Aorta (tissue), 5 donors: ENCODE measurements at places on chromosomes 1 and 21. TPM values are rescaled to one million over a fixed set of nuclear protein-coding genes. Genes with fewer than 3 reads are reported as not detected.

DNA sequence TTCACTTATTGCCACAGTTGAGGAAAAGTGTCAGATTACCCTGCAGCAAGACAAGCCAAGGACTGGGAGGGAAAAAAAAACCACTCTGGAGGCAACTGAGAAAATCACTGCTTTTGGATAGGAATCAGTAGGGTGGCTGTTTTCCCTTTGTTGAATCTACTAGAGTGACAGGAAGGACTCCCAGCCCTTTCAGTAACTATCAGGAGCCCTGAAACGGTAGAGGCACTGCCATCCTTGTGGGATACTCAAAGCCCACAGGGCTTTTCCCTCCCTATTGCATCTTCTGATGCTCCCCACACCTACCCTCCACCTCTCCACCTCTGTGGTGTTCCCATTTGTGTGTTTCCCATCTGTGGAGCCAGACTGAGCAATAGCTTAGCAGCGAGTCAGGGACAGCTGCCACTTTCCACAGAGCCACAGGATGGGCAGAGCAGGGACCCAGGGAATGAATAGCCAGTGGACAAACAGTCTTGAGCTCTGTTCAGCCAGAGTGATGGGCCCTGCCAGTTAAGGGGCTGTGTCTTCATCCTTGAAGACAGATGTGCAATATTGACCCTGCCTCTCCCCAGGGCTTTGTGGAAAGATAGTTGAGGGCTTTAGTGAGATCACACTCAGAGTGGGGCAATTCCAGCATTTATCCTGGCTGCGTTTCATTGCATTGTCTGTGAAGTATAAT is 13.9 kb downstream of the UBIAD1 start:
- DNase-seq, result no peak

- no peak for DNase-seq
Observed at GRCh38 chr1:35885961-35886558, 3.1 kb downstream of the AGO1 start.

- no peak for DNase-seq
Observed at GRCh38 chr1:42845866-42846256, 552 bp upstream of the ZNF691 start.

DNA sequence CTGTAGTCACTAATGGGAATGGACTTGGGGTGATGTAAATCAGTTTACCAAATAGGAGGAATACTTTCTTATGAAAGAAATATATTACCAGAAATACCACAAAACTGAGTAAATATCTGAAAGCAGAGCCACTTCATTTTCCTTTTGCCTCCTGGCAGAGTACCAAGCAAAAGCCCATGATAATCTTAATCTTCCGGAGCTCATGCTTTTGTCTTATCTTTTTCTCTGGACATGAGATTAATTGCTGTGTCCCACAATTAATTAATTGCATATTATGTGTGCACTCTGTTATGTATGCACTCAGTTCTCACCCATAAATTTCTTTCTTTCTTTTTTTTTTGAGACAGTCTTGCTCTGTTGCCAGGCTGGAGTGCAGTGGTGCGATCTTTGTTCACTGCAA is 94.1 kb upstream of the PDE4B start:
- DNase-seq, result no peak

DNA sequence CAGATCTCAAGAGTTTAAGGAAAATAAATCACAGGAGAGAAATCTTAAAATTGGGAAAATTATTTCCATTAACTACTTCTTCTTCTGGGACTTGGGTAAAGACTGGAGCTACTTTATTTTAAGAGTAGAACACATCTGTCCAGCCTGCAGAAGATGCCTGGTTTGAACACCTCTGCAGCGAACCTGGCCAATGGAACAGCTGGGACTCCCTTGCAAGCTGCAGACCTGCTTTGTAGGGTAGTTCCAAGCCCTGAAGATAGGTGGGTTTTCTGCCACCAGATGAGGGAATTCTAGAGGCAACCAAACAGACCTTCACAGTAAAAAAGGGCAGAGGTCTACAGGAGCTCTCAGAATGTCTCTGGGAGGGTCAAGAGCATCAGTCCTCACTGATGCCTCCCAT is 86.5 kb upstream of the CACNA1E start:
- DNase-seq, result no peak

Gene AMY2B
- total RNA-seq, result 16.7 TPM

Gene HLCS
- total RNA-seq, result 17.3 TPM
